ENCODE measurements at places on chromosomes 7 and 10.
A peak's percentile ranks its signal among the peaks of the same experiment; 100 is the strongest.

DNA sequence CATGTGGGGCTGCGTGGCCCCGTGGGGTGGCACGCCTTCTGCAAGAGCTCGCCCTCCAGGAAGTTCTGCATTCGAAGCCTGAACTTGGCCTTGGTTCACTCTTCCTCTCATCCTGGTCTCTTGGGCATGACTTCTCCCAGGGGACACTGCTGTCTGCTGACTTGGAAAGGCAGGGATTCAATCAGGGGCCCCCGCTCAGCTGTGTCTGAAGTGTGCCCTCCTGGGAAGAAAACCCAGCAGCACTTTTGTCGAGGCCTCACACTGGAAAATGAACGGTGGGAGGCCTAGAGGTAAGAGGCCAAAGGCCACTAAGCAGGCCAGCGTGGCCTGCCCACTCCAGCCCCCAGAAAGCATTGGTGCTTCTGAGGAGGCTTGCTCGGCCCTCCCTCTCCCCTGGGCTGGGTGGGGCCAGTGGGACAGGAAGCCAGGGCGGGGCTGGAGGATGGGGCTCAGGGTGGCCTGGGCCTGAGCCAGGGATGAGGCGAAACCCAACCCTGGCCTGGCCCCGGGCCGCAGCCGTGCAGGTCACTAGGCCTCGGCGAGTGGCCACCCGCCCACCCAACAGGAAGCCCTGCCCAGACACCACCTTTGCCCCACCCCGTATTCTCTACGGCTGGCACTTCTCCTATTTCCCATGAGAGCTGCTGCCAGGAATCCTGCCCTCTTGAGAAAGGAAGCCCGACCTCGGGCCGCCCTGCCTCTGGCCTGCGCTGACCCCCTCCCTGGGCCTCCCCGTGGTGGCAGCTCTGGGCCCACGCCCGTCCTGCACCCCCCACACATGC lies 81.1 kb downstream of the ZMIZ1 start:
- peak; percentile 76 for DNase-seq

DNA sequence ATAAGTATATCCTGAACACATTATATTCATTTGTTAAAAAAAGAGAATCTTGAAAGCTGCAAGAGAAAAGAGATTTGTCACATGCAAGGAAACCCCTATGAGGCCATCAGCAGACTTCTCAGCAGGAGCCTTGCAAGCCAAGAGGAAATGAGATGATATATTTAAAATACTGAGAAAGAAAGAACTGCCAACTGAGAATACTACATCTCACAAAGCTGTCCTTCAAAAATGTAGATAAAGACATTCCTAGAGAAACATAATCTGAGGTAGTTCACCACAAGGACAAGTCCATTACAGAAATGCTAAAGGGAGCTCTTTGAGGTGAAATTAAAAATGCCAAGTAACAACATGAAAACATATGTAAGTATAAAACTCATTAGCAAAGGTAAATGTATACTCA lies 224.4 kb upstream of the MBL2 start:
- no peak for DNase-seq

GRCh38 chr7:30727061-30727945 lies 24.6 kb upstream of the INMT start:
- no peak for DNase-seq

GRCh38 chr7:77382532-77382931 lies 33.6 kb downstream of the GSAP start:
- DNase-seq: no peak

- no peak for DNase-seq
These were observed 51.4 kb upstream of the ANLN start for GRCh38 chr7:36338256-36338655.

- DNase-seq: peak; percentile 65
These were observed 58.4 kb downstream of the JCAD start for GRCh38 chr10:30000802-30001571.

- DNase-seq: no peak
These were observed 186.4 kb downstream of the POLR1F start for GRCh38 chr7:19522486-19522885.

GRCh38 chr7:129919492-129919891 lies 33.3 kb downstream of the UBE2H start:
- no peak for DNase-seq

GRCh38 chr10:124251317-124252065 lies 158.1 kb upstream of the CHST15 start:
- no peak for DNase-seq

- no peak for DNase-seq
These were observed 30.5 kb upstream of the DDX50 start for GRCh38 chr10:68870545-68871104.

DNA sequence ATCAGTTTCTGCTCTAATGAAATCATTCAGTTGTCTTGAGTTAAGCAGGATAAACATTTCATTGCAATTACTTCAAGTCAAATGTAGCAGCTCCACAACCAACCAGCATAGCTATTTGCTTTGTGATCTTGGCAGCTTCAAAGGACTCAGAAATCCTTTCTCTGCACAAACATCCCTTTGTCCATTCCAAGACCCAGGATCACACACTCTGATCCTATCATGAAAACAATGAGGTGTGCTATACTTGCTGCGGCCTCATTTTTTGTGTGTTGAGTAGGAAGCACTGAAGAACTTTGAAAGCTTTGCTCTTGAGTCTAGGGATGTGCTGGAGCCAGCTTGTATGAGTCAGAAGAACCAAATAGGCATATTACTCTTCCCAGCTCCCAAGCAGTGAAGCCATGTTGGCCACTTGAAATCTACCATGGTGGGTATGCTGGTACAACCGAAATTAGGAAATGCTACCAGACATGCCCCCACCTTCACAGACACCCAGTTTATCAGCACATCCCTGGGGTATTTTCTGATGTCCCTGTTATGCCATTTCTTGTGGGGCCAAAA lies 199.4 kb upstream of the PRSS58 start:
- no peak for DNase-seq

DNA sequence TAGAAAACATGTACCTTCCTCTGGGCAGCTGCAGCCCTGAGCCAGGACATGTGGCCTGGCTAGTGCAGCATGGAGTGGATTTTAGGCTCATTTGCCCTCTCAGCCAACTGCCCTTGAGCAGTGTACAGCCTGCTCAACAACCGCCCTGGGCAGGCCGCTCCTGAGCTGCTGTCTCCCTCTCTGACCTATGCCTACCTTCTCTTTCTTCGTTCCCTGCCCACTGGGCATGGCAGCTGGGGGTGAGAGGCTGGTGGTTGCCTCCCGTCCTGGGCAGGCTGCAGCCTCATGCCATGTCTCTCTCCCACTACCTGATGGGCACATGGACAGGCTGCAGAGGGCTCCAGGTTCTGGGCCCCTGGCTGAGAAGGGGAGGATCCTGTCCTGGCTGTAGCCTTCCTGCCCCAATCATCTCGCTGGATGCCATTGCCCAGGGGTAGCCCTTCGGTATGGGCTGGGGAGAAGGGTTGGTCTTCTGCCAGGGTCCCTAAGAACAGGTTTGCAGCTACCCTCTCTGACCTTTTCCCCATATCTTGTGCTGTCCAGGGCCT lies 97.3 kb downstream of the NEURL1 start:
- DNase-seq: no peak

- no peak for DNase-seq
These were observed 33.5 kb upstream of the ENO4 start for GRCh38 chr10:116815641-116816415.

- DNase-seq: no peak
These were observed 15.4 kb downstream of the COL13A1 start for GRCh38 chr10:69817078-69817581.

GRCh38 chr10:49689882-49690510 lies 10.5 kb downstream of the C10orf53 start:
- no peak for DNase-seq

DNA sequence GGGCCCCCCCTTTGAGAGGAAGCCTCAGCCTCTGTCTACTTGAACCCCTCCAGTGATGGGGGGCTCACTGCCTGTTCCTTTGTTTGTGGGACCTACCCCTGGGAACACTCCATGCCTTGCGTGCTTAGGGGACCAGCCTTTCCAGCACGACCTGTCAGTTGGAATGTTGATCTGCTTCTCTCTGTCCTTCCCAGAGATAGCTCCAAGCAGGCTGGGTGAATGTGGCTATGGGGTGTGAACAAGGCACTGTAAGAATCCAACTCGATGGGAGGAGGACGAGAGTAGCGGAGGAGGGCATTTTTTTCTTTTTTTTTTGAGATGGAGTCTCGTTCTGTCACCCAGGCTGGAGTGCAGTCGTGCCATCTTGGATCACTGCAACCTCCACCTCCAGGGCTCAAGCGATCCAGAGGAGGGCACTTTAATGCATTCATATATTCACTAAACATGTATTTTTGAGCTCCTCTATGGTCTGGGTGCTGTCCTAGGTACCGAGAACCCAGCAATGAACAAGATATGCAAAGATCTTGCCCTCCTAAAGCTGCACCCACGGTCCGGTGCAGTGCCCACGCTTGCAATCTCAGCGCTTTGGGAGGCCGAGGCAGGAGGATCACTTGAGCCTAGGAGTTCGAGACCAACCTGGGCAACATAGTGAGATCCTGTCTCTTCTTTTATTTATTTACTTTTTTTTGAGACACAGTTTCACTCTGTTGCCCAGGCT lies 8.5 kb downstream of the CLIP2 start:
- DNase-seq: no peak

DNA sequence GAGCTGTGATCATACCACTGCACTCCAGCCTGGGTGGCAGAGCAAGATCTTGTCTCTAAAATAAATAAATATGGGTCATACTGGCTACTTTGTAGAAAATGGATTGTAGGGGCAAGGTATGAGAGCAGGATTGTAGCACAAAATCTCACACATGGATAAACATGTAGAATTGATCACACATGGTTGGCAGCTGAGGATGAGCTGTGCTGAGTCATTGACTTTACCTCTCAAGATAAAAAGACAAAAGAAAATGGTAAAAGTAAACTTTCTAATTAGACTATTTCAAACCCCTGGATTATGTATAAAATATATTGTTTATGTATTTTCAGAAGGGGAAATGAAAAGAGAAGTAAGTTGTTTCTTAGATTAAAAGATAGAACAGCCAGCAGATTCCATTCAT lies 69.3 kb downstream of the APBB1IP start:
- no peak for DNase-seq

GRCh38 chr10:112948196-112948595 lies 1.9 kb upstream of the TCF7L2 start:
- no peak for DNase-seq

DNA sequence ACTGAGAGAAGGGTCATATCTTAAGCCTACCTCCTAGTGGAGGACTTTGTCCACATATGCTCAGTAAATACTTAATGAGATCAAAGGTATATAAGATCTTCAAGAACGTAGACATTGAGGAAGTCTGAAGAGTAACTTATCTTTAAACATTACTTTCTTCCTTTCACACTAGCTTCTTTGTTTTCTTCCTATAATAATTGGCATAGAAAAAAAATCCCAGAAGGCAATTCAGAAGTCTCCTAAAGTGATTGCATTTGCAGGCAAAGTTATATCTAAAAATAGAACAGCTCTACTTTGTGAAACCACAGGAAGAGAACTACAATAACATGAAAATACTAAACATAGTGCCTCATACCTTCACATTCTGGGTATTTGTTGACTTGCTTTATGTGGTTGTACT lies 150.4 kb downstream of the PPP1R3A start:
- DNase-seq: no peak

DNA sequence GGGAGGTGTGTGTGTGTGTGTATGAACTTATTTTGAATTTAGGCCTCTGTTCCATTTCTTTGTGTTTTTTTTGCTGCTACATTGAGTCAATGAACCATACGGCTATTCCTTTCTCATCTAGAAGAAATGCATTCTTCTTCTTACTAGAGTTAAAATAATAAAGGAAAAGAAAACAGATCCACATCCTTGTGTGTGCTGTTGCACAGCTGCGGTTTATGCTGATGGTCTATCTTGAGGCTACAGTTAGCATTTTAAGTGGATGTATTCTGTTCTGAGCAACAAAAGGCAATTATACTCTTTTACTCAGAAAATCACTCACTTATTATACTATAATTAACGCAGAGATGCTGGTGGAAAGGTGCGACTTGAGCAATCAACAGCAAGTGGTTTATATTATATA lies 615.0 kb upstream of the MBL2 start:
- DNase-seq: no peak

DNA sequence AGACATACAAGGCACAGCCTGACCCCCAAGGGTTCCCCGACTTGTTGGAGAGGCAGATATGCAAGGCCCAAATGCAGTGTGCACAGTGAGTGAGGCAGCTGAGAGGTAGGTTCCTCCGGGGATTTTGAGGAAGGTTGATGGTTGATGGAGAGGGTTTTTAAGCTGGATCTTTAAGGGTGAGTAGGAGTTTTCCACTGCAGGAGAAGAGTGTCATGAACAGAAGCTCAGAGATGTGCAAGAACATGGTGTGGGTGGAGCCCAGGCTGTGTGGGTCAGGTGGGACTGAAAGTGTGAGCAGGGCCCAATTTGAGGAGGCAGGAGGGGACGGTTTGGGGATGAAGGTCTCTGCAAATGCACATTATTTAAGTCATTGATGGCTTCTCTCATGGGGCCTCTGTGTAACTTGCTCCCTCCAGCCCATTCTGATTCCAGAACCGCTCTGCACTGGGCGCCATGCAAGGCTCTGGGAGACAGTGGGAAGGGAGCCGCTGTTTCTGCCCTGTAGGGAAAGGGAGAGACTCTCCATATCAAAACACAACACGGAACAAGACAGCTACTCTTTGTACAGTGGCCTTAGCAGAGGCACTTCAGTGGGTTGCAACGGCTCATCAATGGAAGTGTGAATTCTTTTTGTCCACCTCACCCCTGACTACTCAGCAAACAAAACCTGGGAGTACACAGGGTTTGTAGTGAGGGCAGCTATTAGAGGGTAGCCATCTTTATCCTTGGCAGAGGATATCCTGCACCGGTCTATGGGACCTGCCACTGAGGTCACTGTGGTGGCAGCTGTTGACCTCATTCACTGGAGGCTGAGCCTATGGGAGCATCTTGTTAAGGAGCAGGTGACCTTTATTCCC lies 29.7 kb downstream of the RAMP3 start:
- no peak for DNase-seq

- DNase-seq: no peak
These were observed 251.6 kb downstream of the TCERG1L start for GRCh38 chr10:131059881-131060280.

DNA sequence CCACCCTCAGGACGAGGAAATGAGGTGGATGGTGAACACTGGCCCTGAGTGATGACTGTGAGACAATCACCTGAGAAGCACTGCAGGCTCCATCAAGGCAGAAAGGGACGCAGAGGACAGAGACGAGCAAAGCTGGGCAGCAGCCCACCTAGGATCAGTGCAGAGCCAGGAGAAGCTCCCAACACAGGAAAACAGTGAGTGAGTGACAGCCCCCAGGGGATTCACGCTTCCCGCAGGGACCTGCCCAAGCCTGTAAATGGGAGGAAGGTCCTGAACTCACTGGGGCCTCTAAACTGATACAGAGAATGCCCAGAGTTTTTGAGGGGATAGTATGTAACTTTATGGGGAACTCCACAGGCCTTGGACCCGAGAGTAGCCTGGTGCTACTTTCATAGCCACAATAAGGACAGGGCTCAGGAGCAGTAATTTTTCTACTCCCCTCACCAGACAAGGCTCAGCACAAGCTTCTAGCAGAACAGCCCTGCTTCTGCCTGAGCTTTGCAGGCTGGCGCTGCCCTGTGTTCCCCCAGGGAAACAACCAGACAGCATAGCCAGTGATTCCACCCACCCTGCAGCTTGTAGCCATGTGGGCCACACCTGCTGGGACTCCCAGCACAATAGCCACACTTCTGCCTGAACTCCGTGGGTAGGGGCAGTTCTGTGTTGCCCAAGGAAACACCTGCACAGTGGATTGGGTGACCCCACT lies 708.4 kb downstream of the POM121L12 start:
- no peak for DNase-seq

GRCh38 chr10:21080261-21080660 lies 183.2 kb upstream of the NEBL start:
- DNase-seq: no peak
